ENCODE measurements at places on chromosomes 2 and 18.

- DNase-seq: peak; percentile 98
Measured at GRCh38 chr18:62450546-62451410, 72.0 kb upstream of the ZCCHC2 start.

GRCh38 chr2:133936601-133937000, 317.3 kb upstream of the MGAT5 start:
- DNase-seq: no peak

DNA sequence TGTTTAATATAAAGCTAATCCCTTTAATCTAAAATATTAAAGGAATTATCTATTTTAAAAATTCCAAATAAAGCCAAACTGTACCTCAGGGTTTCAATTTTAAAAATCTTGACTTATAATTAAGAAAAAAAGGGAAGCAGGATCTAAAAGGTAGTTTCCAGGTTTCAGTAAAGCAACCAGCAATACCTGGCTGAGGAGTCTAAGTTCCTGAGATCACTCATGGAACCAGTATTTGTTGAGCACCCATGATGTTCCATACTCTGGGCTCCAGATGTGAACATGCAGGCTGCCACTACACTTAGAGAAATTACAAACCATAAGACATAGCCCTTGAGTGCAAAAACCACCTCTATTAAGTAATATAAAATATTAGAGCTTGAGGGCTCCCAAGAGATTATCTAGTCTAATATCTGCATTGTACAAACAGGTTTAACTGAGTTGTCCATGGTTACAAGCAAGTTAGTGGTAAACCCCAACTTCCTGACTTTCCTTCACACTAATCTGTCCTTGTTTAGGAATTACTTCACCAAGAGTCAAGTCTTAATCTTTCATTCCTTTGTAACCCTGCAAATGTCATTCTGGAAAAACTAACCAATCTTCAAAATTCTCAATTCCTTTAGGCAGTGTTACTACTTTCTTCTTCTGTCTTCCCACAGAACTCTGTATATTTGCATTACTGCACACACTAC, 49.2 kb downstream of the CLASP1 start:
- no peak for DNase-seq

- no peak for DNase-seq
Measured at GRCh38 chr2:120846406-120847095, 110.9 kb downstream of the GLI2 start.

DNA sequence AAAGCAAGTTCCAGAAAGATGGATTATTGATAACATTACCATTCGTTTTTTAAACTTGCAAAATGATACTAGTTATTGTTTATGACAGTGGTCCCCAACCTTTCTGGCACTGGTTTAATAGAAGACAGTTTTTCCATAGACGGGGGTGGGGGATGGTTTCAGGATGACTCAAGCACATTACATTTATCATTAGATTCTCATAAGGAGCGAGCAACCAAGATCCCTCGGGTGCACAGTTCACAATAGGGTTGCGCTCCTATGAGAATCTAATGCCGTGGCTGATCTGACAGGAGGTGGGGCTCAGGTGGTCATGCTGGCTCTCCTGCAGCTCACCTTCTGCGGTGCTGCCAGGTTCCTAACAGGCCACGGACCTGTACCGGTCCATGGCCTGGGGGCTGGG, 86.2 kb downstream of the BCL2 start:
- DNase-seq: no peak

DNA sequence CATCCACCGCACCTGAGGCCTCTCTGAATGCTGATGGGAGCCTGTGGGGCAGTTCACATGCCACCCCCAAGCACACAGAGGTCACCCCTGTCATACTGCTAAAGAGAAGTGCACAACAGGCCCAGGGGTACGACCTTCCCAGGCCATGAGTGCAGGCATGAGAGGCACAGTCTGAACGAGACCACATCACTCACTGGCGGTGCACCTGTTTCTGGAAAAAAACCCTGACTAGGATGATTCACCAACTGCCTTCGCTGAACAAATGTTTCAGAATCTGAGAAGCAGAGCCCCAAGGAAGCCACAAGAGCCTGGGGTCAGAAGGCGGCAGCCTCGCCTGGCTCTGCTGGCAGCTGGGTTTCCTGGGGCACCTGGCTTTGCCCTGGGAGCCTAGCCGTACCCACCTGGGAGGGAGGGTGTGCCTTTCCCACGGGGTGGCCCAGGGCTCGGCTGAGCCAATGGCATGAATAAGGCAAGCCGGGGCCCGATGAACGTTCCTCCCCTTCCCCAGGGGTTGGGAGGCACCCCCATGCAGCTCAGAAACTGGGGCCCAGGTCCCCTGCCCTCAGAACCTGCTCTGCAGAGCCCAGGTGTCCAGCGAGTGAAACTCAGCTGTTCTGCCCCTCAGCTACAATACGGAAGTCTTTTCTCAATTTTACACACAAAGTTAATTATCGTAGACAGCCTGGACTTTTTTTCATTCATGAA, 73.8 kb downstream of the HDAC4 start:
- no peak for DNase-seq

Measured in glomerular endothelial cell (primary cell).